Stimulated activated CD4-positive, alpha-beta T cell treated with anti-CD3 and anti-CD28 coated beads, TNF-alpha, amount 100 ng/mL, for 24 hours (primary cell): ENCODE measurements at places on chromosomes 16 and 17.

- DNase-seq = no peak
Observed at GRCh38 chr17:30238003-30238344, 2.5 kb upstream of the SLC6A4 start.

- peak; percentile 68 for DNase-seq
Observed at GRCh38 chr16:58025351-58026138, at the start of gene MMP15. MMP15 (plus strand) TSS chr16:58025754; CDS start chr16:58026351, 597 bp downstream.

GRCh38 chr17:35793257-35793656 is 2.2 kb downstream of the MMP28 start:
- no peak for DNase-seq

DNA sequence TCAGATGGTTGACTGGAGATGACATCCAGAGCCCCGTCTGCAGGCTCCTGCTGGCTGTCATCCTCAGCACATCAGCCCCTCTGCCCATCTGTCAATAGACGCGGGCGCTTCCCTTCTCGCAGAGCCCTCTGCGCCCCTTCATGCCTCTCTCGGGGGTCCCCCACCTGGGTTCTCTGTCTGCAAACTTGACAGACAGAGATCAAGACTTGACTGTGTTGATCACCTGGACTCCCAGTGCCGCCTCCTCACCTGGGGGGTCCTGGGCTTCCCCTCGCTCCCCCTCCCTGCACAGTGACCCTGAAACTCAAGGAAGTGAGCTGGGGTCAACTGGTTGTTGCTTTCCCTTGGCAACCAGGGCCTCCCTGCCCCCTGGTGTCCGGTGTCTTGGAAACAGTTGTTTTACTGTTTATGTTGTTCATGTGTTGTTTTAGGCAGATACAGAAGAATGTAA is 31.9 kb downstream of the RNF213 start:
- no peak for DNase-seq

DNA sequence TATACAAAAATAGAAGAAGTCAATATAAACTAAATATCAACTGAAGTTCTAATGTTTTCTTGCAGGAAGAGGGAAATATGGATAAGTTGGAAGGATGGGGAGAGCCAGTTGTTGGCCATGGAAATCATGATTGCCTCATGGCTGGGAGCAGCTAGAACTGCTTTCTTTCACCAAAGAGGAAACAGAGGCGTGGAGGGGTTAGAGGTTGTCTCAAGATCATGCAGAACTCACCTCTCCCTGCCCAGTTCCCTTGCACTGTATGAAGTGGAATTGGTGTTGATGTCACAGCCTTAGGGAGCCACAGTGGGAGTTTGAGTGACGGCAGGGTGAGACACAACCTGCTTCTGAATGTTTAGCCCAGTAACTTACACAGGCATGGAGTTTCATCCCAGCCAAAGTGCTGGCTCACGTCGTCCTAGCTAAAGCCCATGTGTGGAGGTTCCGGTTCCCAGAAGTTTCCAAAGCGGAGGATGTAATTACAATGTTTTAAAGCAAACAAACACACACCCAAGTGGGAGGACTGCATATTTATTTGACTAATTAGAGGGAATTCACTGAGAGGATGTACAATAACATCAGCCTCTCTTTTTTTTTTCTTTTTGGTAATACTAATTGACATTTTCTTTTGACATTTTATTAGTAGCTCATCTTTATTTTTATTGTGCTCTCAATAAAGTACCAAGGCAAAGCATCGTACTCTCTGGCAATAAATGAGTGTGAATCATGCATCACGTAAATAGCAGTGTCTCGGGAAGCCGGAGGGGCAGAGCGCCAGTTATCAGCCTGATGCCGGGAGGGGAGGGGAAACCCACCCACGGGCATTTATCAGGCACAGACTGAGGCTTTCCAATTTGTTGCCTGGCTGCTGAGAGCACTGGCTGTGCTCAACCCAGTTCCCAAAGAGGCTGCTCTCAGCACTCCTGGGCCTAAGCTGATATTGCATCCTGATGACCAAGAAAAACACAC is 118.7 kb upstream of the CDH5 start:
- DNase-seq = no peak

- DNase-seq = no peak
Observed at GRCh38 chr17:75342996-75343395, 53.8 kb upstream of the SLC25A19 start.

DNA sequence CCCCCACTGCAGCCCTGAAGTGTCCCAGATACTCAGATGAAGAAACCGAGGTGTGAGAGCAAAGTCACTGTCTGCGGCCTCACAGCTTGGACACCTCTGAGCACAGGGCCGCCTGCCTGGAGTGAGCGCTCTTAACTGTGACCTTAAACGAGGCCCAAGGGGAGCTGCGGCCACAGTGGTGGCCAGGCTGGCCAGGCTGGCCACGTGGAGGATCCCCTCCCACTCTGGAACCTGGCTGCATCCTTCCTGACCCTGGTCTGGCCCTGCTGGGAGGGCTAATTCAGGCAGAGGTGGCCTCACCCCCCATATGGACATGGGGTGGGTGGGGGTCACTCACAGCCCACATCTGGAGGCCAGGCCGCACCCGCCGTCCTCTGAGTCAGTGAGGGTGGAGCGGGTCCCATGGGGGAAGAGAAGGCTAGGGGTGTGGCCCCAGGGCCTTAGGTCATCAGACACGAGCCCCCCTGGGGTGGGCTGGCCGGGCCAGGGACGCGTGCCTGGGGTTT is 6.6 kb downstream of the VASN start:
- no peak for DNase-seq
